ENCODE measurements at places on chromosomes 4 and X. TPM values are rescaled to one million over a fixed set of nuclear protein-coding genes. Genes with fewer than 3 reads are reported as not detected.

DSPP gene
- not detected for total RNA-seq

TMPRSS11A gene
- 0.10 TPM for total RNA-seq

ETDB gene
- not detected for total RNA-seq

POU3F4 gene
- 0.10 TPM for total RNA-seq

NEIL3 gene
- total RNA-seq: 5.0 TPM

FABP2 gene
- total RNA-seq: not detected

PABPC1L2A gene
- not detected for total RNA-seq

HTN3 gene
- not detected for total RNA-seq

TMEM156 gene
- 0.20 TPM for total RNA-seq

CDS1 gene
- 9.9 TPM for total RNA-seq

GRCh38 chr4:69330345-69331047 is 50.2 kb downstream of the UGT2B28 start:
- no peak for DNase-seq

DNA sequence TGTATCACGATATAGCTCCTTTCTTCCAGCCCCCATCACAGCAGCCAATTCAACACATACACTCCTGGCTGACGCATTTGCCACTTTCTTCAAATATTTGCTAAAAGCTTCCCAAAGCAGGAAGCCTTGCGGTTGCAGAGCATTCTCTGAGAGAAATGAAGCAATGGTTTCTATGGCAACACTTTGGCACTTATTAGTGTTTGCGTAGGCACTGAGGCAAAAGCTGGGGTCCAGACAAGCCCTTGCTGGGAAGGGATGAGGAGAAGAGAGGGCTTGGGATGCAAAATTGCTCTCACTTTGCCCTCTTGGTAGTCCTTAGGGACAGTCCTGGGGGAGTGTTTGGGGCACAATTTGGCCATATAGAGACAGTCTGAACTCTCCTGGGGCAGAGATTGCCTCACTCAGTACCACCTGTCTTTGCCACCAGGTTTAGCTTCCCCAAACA is 55.0 kb upstream of the PAK3 start:
- no peak for DNase-seq

DNA sequence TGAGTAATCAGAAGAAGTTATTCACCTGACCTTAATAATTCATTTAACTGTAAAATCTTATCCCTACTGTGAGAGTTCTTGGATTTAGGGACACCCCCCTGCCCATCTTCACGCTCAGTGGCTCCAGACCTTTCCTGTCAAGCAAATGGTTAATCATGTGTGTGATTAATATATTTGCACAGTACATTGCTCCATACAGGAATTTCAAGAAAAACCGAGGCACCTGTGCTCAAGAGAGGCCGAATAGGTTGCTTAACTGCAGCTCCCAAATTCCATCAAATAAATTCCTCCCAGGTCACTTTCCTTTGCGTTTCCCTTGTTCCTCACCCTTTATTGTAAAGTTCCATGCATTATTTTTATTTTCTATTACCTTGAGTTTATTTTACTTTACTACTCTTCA is 119.5 kb downstream of the STOX2 start:
- DNase-seq: no peak

GRCh38 chr4:49516796-49517195 is 530.7 kb downstream of the CWH43 start:
- no peak for DNase-seq

DNA sequence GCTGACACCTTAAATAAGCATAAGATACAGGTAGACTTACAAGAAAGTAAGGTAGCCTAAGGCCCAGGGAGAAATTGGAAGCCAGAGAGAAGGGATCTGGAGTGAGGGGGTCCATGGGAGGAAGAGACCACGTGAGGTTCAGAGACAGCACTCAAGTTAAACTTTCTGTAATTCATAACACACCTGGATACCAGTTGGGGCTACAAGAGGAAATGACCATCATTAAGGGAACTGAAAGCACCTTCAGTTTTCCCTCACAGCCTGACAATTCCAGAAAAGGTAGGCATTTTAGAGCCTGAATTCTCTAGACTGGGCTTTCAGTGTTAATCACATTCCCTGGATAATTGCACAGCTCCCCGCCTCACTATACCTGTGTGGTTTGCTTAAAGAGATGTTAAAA is 355.5 kb downstream of the FBXW7 start:
- DNase-seq: no peak

- DNase-seq: no peak
These were observed 425.8 kb upstream of the PABPC4L start for GRCh38 chr4:134627366-134627765.

DNA sequence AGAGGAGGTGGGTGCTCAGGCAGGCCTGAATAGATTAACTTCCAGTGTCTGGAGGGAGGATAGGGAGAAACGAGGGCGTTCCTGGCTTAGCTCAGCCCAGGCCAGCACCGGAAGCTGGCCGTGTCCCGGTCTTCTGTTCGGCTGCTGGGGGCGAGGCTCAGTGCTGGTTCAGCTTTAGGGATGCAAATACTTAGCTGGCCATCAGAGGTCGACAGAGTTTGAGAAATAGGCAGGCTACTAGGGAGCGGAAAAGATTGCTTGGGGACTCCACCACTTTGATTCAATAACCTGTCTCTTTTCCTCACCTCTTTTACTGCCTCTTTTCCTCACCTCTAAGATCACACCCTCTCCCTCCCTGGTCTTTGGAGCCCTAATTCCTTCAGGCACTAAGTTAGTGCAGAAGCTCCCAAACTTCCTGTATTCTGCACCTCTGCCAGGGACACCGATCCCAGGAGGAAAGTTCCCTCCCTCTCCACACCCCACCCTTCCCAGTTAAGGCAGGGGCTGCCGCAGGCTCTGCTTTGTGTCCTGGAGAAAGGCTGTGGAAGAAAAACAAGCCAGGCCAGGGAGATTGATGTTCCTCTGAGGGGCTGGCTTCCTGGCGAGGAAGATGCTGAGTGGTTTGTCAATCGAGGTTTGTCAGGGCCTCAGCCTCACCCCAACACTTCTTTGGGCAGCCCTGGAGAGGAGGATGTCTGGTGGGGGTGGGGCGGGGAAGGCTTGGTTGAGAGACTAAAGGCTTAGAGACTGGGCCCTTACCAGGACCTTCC is 6.0 kb upstream of the EFNB1 start:
- peak; percentile 22 for DNase-seq

- DNase-seq: no peak
These were observed 520.1 kb upstream of the GALNT7 start for GRCh38 chr4:172648471-172648870.

GRCh38 chr4:155906554-155907247 is 3.2 kb downstream of the TDO2 start:
- peak; percentile 90 for DNase-seq

DNA sequence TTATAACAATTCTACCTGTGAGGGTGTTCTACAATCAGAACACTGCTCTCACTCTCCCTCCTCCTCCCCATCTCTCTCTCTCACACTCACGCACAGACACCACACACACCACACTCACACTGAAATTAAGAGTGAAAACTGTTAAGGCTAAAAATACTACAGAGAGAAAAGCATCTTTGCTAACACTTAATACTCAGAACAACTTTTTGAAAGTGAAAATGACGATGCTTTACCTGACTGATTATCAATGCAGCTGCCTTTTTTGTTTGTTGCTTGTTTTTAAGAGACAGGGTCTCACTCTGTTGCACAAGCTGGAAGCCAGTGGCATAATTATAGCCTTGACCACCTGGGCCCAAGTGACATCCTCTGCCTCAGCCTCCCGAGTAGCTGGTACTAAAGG is 222.4 kb downstream of the APBB2 start:
- DNase-seq: no peak

DNA sequence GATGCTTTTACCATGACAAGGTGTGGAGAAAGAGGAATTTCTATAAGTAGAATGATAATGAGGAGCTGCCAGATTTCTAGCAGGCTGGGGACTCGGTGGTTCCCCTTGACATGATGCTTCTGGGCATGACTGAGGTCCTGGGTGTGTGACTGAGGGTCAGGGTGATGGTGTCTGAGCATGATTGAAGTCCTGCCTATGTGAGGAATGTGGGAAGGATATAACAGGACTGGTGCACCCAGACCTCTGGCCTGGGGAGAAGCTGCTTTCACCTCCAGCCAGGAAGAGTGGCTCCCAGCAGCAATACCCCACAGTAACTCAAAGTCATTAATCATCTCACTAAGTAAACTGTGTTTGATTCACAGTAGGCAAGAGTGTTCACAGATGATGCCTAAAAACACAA is 17.4 kb downstream of the SORBS2 start:
- no peak for DNase-seq

- no peak for DNase-seq
These were observed 738.4 kb downstream of the RPA4 start for GRCh38 chrX:97622111-97622510.

DNA sequence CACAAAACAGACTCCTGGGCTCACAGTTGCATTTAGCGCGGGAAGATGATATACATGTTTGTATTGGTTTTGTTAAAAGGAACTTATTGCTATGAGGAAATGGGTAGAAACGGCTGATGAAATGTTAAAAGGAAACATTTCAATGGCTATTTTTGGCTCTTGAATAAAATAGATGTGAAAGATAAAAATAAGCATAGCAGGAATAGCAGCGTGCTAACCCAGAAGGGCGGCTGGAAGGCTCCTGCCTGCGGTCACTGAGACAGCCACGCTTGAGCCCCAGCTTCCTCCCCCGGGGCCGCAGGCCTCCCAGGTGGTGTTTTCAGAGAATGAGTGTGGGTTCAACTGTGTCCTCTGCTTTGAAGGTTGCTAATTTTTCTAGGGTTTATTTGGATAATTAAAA is 35.0 kb upstream of the CLCN4 start:
- DNase-seq: no peak

- no peak for DNase-seq
These were observed 82.9 kb upstream of the KCNIP4 start for GRCh38 chr4:22031423-22031822.

GRCh38 chrX:131827935-131828334 is 195.2 kb upstream of the STK26 start:
- DNase-seq: no peak

DNA sequence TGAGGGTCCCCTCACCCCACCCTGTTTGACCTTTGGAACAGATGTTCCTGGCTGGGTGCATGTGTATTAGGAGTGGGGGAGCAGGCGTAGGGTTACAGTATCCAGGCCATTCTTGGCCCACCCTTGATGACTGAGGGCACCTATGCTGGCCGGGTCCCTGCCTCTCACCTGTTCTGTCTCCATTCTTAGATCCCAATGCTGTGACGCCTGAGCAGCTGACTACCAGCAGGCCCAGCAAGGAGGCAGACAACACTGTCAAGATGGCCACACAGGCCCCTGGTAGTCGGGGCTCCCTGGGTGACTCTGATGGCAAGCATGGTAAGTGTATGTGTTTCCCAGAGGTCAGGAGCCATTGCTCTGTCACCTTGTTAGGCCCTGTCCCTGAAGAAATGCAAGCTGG is 10.9 kb downstream of the EFNB1 start:
- DNase-seq: no peak

GRCh38 chrX:427812-428725 is 41.4 kb upstream of the PPP2R3B start:
- peak; percentile 13 for DNase-seq

DNA sequence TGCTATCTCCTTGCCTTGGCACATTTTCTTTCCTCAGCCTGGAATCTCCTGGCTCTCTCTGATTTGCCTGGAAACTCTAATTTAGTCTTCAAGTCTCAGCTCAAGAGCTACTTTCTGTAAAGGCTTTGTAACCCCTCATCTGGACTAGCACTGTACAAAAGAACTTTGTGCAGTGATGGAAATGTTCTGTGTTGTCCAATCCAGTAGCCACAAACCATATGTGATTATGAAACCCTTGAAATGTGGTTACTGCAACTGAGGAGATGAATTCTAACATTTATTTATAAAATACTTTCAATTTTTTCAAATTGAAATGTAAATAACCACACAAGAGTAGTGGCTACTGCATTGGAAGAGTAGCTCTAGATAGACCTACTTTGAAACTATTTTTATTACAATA is 66.6 kb upstream of the HS3ST1 start:
- no peak for DNase-seq

DNA sequence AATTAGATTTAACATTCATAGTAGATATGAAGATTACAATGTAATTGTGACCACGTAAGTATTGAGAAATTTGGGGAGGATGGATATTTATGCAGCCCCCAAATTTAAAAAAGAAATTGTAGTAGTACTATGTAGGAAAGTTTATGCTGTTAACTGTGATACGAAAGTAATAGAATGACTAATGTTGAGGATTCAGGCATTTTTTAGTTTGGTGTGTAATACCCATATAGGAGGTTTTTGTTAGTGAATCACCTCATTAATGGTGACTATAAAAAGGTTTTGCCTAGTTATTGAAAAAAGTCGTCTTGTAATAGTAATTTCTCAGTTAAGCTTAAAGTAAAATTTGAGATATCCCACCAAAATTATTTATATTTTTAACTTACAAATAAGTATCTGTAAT is 67.2 kb downstream of the SMARCAD1 start:
- DNase-seq: no peak

DNA sequence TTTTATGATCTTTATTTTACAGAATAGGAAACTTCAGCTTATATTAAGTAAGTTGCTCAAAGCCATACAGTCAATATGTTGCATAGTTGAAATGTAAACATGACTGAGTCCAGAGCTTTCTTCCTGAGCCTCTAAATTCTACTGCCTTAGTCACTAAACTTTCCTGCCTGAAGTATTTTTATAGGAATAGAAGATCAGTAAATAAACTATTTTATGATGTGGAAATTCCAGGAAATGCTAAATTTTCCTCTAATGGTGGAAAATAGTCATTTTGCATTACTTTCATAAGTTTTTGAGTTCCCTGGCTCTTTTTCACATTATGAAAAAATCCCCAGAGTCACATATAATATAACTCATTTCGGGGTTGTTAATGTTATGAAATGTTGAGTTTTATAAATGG is 182.8 kb downstream of the BANK1 start:
- peak; percentile 32 for DNase-seq

- no peak for DNase-seq
These were observed 27.5 kb downstream of the RUFY3 start for GRCh38 chr4:70749313-70749712.

GRCh38 chrX:40543661-40544328 is 37.0 kb upstream of the ATP6AP2 start:
- DNase-seq: peak; percentile 65

GRCh38 chr4:61580721-61581377 is 380.7 kb downstream of the ADGRL3 start:
- DNase-seq: no peak

- DNase-seq: no peak
These were observed 96.2 kb upstream of the GPRIN3 start for GRCh38 chr4:89403826-89404225.

DNA sequence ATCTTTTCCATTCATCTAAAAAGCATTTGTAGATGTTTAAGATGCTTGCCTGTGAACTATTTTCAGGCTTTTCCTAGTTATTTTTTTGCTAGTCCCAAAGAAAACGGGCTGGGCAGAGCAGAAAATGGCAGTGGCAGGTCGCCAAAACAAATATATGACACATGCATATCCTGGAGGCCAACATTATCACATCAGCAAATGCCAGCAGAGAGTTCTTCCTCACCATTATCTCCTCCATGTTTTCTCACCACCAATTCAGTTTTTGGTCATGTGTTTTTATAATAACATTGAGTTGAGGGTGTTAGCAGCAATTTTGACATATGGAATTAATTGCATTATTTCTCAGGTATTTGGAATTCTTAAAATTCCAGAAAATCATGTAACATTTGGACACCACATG is 97.9 kb upstream of the EOLA2 start:
- DNase-seq: no peak
